ENCODE measurements at places on chromosomes 2 and 18.

GRCh38 chr2:69375494-69376353 is 11.3 kb downstream of the GFPT1 start:
- H3K4me1 ChIP-seq, result no peaks in the 10 kb centered on the region
- H3K27me3 ChIP-seq, result no peaks in the 10 kb centered on the region
- H3K27ac ChIP-seq, result no peak overlapping the region
- 0 out of 2 replicates have a peak, but pooled peaks cover 3% of the 10 kb centered on the region for H3K36me3 ChIP-seq
- H3K4me3 ChIP-seq, result no peak overlapping the region

GRCh38 chr2:111161971-111162370 is 41.3 kb downstream of the BCL2L11 start:
- no peak overlapping the region for H3K27ac ChIP-seq
- H3K4me1 ChIP-seq, result peaks cover under 1% of the 10 kb centered on the region
- H3K4me3 ChIP-seq, result no peak overlapping the region
- H3K36me3 ChIP-seq, result peaks cover 12% of the 10 kb centered on the region
- H3K27me3 ChIP-seq, result no peaks in the 10 kb centered on the region
- DNase-seq, result no peak

DNA sequence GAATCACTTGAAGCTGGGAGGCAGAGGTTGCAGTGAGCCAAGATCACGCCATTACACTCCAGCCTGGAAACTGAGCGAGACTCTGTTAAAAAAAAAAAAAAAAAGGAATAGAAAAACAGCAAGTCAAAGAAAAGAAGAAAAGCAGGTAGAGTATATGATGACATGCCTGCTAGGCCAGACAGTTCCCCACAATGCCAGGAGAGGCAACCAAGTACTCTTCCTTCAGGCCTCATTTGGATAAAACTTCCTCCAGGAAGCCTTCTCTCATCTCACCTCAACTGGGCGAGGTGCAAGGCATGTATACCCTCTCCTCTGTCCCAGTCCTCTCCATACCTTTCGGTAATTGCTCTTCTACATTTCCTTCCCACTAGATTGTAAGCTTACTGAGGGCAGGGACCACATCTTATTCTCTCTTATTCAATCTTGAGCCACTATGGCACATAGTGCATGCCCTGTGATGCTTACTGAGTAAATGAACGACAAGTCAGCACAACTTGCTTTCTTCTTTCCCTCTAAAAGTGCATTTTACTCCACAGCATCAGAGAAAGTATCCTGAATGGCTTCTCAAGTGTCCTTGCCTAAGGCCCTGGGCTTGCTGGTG is 10.1 kb upstream of the SPRED2 start:
- no peak overlapping the region for H3K27ac ChIP-seq
- DNase-seq, result no peak
- no peaks in the 10 kb centered on the region for H3K36me3 ChIP-seq
- H3K4me3 ChIP-seq, result no peak overlapping the region

DNA sequence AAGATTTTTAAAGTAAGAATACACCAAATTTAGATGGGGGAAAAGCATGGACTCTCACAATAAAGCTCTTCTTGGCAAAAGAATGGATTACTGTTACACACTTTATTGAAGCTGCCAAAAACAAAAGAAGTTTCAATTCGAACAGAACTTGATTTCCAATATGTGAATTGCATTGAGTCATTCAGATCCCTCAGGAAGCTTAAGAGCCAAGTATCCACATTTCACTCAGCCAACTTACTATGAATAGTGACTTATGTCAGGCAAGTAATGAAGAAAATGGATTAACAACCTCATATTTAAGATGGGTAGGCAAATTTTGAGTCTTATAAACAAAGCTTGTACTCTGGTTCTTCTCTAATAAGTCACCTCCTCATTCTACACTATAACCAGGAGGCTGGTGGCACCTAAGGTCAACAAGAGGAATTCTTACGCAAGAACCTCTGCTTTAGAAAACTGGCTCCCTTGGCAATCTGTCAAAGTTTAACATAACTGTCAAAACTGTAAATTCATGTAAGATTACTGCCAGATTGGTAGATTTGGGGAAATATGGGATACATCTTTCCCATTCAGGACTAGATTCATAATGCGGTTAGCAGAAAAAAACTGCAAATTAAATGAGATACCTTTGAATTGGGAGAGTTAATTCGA is 6.0 kb downstream of the HADHA start:
- H3K27me3 ChIP-seq, result no peaks in the 10 kb centered on the region
- 0 out of 2 replicates have a peak, but pooled peaks cover 3% of the 10 kb centered on the region for H3K36me3 ChIP-seq
- H3K27ac ChIP-seq, result no peak overlapping the region
- no peak overlapping the region for H3K4me3 ChIP-seq
- no peak for DNase-seq
